Large intestine (tissue), 12 donors: ENCODE measurements at places on chromosomes 16 and 17. TPM values are rescaled to one million over a fixed set of nuclear protein-coding genes. Genes with fewer than 3 reads are reported as not detected.

The MYH3 gene
- 26.7 TPM for polyA plus RNA-seq

The PIRT gene
- polyA plus RNA-seq: 6.5 TPM

The ZNF778 gene
- polyA plus RNA-seq: 4.3 TPM

The MYLK3 gene
- polyA plus RNA-seq: 0.16 TPM

The KRTAP17-1 gene
- 0.07 TPM for polyA plus RNA-seq

The KRT39 gene
- not detected for polyA plus RNA-seq

The TRIM47 gene
- 9.8 TPM for polyA plus RNA-seq

DNA sequence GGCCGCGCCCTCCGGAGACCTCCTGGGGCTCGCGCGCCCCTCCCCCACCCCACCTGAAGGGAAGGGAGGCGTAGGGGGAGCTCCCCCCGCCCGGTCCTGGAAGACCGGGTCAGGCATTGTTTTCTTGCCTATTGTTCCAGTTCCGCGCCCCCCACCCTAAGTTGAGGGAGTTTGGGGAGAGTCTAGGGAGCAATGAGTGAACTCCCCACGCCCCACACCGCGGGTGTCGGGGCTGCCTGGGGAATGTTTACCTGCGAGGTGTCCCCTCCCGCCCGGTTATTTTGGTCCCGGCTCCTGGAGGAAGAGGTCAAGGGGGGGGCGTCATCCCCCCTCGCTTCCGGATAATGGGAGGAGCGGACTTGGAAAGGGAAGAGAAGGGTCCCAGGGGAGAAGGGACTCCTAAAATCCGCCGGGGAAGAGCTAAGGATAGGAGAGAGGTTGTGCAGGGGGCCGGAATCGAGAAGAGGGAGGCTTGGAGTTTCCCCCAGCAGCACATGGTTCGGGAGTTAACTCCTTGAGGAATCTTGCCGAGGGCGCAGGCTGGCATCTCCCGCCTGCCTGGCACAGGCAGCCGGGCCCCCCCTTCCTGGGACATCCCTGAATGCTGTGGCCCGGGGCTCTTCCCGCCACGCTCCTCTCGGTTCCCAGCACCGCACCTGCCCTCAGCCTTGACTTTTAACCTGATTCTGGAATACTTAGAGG lies 881 bp downstream of the MLLT6 start:
- DNase-seq: no peak

DNA sequence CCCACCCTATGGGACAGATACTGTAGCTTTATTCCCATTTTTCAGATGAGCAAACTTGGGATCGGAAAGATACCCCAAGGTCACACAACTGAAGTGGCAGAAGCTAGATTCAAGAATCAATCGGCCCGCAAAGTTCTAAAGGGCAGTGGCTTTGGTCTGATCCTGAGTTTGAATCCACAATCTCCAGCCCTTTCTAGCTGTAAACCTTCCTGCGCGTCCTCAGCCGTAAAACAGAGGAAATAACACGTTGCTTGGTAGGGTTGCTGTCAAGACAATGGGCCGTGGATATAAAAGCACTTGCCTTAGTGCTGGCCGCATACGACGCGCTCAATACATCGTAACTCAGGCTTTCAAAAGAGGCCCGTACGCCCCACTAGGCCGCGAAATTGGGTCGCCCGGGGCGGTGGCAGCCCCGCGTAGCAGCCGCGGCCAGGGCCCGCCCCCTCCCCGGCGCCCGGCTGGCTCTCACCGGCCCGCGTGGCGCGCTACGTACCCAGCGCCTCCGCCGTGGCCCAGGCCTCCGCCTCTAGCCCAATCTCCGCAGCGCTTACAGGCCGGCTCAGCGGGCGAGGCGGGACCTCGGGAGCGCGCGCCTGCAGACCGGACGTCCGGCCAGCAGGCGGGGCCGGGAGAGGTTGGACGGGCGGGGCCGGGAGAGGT lies at the start of gene DCAKD:
Gene DCAKD, minus strand, starts transcription at position 573 of the 660 bp plus-strand sequence. CDS start 16,747 bp downstream, outside the sequence.
- peak; percentile 97 for DNase-seq

DNA sequence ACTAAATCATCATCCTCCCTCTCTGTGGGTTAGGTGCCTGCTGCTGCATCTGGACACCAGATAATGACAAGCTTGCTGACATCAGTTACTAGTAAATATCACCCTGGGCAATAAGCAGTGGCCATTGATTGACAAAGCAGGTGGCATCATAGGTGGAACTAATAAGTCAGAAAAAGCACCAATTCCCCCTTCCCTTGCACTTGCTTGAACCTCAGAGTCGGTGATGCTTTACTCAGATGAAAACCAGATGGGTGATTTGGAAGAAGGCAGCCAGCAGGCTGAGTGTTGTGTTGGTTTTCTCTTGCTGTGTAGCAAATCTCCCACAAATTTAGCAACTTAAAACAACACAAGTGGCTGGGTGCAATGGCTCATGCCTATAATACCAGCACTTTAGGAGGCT lies 146.9 kb upstream of the NOL11 start:
- DNase-seq: no peak

GRCh38 chr17:3656755-3657587 lies 11.4 kb downstream of the TAX1BP3 start:
- DNase-seq: no peak

DNA sequence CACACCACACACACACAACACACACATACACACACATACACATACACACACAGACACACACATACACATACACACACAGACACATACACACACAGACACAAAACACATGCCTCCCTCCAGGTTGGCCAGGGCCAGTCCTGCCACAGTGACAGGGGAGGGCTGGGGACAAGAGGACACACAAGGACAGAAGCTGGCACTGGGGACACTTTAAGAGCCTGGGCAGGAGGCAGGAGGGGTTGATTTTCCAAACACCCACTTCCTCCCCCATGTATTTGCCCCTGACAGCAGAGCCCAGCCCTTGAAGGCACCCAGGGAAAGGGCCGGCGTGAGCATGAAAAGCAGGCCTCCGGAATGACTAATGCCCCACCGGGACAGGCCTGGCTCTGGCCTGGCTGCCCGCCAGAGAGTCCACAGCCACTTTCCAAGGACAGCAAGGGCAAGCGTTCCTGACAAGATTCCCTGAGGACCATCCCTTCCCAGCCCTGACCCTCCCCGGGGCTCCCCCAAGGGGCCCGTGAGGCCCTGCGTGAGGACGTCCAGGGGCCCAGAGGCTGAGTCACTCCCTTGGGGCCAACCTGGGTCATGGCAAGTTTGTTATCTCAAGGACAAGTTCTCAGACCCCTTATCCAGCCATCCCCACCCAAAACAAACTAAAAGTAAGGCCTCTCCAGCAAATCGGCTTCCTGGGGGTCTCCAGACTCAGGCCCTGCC lies 235.6 kb downstream of the ZNF423 start:
- peak; percentile 92 for DNase-seq

DNA sequence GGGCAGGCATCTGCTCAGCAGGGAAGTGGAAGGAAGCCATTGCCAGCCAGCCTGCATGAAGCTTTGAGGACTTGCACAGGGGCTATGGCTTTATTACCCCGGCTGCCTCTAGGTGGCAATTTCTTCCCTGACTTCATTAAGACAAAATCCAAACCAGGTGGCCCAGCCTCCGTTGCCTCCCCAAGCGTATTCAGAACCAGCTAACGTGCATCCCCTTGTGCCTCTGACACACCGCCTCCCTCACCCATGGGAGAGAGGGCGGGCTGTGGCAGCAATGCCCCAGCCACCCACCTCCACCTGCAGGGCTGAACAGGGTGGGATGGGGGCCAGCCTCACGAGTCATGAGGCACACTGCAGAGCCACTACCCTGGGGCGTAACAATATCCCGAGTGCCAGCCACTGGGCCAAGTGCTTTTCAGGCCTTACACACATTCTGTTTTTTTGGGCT lies 6.8 kb downstream of the KIFC3 start:
- DNase-seq: peak; percentile 55

GRCh38 chr17:77366206-77366557 lies 225.4 kb downstream of the SEC14L1 start:
- DNase-seq: peak; percentile 40

GRCh38 chr17:49976163-49976827 lies 7.3 kb downstream of the DLX4 start:
- no peak for DNase-seq

GRCh38 chr17:63550817-63551639 lies 751 bp downstream of the DCAF7 start:
- no peak for DNase-seq

- DNase-seq: no peak
These were observed 22.8 kb downstream of the TMEM204 start for GRCh38 chr16:1556254-1556653.

DNA sequence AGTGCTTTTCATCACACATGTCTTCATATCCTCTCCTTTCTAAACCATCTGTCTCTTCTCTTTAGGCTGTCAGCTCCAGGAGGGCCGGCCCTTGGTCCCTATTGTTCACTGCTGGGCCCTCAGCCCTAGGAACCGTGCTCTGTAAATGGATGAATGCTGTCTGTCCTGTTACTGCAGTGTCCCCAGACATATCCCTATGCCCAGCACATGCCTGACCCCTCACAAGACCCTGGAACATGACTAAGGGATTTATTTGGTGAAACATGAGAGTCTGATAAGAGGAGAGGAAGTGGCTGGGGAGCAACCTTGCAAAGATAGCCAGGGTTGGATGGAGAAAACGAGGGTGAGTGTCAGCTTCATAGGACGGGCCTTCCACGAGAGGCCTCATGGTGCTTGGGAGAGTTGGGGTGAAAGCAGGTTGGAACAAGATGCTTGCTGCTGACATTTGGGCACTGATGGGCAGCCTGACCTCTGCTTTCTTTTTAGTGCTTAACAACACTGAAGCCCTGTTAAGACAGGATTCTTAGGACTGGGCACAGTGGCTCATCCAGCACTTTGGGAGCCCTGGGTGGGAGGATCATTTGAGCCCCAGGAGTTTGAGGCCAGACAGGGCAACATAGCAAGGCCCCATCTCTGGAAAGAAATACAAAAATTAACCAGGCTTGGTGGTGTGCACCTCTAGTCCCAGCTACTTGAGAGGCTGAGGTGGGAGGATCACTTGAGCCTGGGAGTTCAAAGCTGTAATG lies 39.0 kb downstream of the ABCC1 start:
- DNase-seq: no peak

DNA sequence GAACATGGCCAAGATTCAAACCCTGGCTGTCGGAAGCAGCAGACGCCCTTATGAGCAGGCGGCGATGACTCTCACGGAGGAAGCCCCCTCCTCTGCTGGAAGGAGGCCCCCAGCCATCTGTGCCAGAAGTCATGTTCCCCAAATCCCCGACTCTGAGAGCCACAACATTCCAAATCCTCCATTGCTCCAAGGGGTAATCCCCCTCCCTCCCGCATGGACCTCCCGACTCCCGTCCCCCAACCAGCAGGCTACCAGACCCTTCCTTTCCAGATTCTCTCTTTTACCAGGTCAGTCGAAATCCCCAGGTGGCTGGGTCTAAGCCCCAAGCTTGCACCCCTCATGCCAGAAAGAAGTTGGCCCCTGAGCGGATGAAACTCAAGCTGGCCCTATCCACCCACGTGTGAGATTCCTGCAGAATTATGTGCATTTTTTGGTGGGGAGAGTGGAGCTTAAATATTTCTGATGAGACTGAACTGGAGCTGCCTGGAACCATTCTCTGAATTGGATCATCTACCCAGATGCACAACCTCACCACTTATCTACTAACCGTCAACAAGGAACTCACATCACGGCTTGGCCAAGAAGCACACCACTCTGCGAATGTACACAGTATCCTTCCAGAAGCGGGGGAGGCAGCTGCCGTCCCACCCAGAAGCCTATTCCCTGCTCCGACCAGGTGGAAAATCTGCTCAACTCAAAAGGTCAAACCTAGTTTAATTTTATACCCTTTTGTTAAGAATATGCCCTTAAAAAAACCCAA lies 283.5 kb downstream of the C16orf95 start:
- no peak for DNase-seq

DNA sequence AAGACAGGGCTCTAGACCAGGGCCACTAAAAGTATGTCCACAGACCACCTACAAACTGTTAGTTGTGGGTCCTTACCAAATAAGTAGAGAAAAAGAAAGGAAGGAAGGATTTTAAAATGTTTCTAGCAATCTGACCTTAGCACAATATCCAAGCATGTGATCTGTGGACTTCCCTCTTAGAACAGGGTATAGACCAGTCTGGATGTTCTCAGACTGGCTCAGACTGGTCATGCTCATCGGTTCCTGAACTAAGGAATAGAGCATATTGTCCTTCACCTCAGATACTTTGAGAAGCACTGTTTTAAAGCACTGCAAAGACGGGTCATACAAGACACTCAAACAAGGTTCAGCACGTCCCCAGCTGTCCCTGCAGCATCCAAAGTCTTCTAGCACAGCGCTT lies 25.8 kb downstream of the CUEDC1 start:
- DNase-seq: no peak

DNA sequence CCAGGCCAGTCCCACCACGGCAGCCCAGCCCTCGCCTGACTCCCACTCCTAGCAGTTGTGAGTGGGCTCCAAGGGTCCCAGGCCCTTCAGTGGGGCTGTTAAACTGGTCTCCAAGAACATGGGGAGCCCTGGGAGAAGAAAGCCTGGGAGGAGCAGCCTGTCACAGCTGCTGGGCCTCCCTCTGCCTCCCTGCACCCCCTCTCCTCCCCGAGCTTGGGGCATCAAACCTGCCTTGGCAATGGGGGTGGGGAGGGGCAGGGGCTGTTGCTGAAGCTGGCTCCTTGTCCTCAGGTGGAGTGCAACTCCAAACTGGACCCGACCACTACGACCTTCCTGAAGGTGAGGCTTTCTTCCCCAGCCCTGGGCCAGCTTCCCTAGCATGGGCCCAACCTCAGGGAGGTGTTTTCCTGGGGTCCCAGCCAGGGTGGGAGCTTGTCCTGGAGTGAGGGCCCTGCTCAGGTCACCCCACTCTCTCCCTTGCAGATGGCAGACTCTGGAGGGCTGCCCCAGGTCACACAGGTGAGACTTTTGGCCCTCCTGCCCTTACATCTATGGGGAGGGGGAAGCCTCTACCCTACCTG lies 6.6 kb upstream of the SETD6 start:
- no peak for DNase-seq

GRCh38 chr17:75144816-75145512 lies 9.3 kb downstream of the JPT1 start:
- DNase-seq: no peak

- no peak for DNase-seq
These were observed 159.7 kb downstream of the CEP112 start for GRCh38 chr17:66032082-66032712.

DNA sequence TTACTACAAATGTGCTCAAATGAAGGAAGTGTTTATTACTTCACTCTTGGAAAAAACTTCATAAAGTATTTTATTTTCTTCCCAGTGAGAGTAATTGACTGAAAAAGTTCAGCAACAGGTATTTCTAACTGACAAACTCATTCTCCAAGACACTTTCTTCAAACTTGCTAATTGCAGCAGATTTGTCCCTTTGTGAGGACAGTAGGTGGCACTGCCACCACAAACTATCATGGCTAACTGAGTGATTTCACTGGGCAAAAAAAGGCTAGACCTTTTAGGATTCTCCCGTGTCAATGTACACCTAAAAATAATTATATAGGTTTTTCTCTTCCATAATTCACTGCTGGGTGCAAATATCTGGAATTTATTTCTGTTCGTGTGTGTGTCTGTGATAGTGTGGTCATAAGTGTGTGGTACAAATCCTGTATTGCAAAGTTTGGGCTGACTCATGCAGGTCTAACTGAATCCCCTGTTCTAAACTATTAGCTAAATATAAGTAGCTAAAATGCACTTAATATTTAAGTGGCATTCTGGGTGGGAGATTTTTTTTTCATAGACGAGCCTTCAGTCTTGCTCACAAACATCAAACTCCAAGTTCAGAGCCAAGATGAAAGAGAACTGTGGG lies 3.9 kb downstream of the HS3ST3A1 start:
- DNase-seq: no peak

- DNase-seq: no peak
These were observed 4.8 kb downstream of the SLC7A5 start for GRCh38 chr16:87864331-87864989.
